Transverse colon (tissue), 4 donors: ENCODE measurements at places on chromosomes 4 and X. TPM values are rescaled to one million over a fixed set of nuclear protein-coding genes. Genes with fewer than 3 reads are reported as not detected.

DNA sequence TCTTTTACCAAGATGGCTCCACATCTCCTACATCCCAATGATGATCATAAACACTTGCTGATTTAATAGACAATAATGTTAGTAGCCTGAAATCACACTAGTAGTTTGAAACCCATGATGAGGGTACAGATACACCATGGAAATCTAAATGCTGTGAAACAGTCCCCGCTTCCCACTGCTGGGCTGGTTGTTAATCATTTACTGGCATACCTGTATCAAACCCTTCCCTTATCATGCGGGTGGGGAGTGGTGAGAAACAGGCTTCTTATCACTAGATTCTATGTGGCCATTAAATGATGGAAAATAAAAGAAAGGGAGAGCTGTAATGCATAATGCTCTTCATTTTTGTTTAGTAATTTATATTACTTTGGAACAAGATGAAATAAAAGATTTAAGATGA, 21.9 kb downstream of the MAOA start:
- peak; percentile 33 for DNase-seq

- no peak for DNase-seq
Measured at GRCh38 chr4:77154761-77155499, 2.1 kb upstream of the CCNG2 start.

- DNase-seq = no peak
Measured at GRCh38 chrX:9609499-9609898, 144.6 kb downstream of the TBL1X start.

DNA sequence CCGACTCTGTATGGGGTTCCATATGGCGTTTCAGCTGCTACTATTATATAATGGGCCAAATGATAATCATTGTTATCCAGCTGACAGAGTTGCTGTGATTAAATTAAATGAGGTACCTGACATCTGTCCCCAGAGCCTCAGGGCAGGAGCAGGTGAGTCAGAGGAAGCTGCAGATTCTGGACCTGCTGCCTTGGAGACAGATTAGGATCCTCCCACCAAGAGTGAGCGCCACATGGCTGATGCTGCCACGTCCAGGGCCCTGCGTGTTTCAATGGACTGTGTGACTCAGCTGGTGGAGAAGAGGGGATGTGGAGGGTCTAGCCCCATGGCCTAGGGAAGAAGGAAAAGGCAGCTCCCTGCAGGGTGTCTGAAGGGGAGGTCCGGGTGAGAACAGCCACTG, 28.3 kb upstream of the UXT start:
- no peak for DNase-seq

- no peak for DNase-seq
Measured at GRCh38 chrX:134369576-134369975, 90.4 kb upstream of the HPRT1 start.

DNA sequence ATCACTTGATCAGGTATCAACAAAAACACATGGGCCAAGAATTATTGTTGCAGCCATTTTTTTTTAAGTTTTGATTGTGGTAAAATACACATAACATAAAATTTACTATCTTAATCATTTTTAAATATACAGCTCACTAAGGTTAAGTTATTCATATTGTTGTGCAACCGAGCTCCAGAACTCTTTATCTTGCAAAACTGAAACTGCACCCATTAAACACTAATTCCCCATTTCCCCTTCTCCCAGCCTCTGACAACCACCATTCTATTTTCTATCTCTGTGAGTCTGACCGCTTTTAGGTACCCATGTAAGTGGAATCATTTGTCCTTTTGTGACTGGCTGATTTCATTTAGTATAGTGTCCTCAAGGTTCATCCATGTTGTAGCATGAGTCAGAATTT, 126.2 kb upstream of the NDP start:
- DNase-seq = no peak

DNA sequence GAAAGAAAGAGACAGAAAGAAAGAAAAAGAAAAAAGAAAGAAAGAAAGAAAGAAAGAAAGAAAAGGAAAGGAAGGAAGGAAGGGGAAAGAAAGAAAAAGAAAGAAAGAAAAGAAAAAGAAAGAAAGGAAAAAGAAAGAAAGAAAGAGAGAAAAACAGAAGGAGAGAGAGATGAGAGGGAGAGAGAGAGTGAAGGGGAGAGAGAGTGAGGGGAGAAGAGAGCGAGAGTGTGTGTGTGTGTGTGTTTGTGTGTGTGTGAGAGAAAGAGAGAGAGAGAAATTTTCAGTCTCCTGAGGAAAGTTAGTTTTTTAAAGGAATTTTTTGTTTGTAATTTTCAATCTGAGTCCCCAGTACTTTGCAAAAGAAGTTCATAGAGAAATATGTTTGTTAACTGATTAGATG, 504.1 kb upstream of the POU3F4 start:
- DNase-seq = no peak

DNA sequence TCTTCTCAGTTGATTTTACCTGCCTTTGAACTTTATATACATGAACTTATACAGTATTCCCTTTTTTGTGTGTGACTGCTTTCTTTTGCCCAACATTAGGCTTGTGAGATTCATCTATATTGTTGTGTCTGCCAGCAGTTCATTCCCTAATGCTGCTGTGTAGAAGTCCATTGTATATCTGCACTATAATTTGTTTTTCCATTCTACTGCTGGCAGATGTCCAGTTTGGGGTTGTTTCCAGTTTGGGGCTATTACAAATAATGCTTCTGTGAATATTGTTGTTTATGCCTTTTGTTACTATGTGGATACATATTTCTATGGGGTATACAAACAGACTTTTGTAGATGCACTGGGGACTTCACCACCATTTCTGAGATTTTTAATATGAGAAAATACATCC, 268.4 kb downstream of the DCTD start:
- no peak for DNase-seq

DNA sequence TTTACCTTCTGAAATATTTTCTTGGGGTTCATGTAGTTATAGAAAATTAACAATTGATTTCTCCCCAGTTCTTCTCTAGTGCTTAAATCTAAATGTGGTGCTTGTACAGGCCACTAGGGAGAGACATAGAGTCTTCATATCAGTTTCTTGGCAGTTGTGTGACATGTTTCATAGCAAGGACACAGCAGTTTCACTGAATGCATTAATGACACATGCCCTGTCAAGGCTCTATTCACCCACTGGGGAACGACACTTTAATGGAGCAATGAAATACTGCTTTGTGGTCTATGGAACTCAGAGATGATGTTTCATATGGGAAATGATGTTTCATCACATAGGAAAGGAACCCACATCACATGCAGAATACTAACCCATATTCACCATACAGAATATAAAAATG, 2.8 kb downstream of the VEGFC start:
- DNase-seq = no peak

GRCh38 chr4:149766135-149766534, 49.5 kb downstream of the IQCM start:
- DNase-seq = no peak

DNA sequence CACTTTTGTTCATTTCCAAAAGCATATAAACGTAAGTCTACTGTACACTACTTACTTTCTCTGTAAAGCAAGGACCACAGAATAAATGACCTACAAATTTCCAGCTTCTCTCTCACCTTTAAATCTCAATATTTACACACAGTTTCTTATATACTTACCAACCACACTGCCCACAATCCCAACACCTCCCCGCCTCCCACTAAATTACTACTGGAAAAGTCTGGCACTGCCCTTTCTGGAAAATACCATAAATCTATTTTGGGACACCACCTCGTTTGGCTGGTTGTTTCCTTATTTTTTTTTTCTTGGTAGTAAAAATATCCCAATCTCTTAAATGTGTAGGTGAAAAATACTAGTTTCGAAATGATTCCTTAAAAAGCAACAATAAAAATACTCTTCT, 19.6 kb downstream of the FAT1 start:
- DNase-seq = no peak

GRCh38 chr4:87783781-87784180, 15.6 kb upstream of the IBSP start:
- DNase-seq = no peak

The ACE2 gene
- 10.5 TPM for total RNA-seq

The HSFX1 gene
- 7.9 TPM for total RNA-seq

The INPP4B gene
- total RNA-seq = 33.8 TPM

The IQCM gene
- 4.0 TPM for total RNA-seq

The YIPF7 gene
- total RNA-seq = not detected

The MTMR8 gene
- total RNA-seq = 15.1 TPM
